ENCODE measurements at places on chromosomes 7 and 10.

GRCh38 chr7:70178787-70179186, 580.5 kb downstream of the AUTS2 start:
- no peak for DNase-seq

GRCh38 chr10:132783165-132783939, 2.6 kb downstream of the NKX6-2 start:
- DNase-seq, result no peak

GRCh38 chr7:67900456-67900855, 903.8 kb downstream of the TYW1 start:
- no peak for DNase-seq

- no peak for DNase-seq
Observed at GRCh38 chr10:83925133-83925532, 214.2 kb upstream of the GHITM start.

GRCh38 chr7:149109969-149110368, 16.2 kb downstream of the ZNF425 start:
- DNase-seq, result no peak

GRCh38 chr7:76380623-76380966, 21.8 kb upstream of the YWHAG start:
- no peak for DNase-seq

GRCh38 chr7:144534196-144534595, 130.7 kb upstream of the NOBOX start:
- DNase-seq, result no peak

- DNase-seq, result peak; percentile 83
Observed at GRCh38 chr7:30445770-30446169, 32.8 kb downstream of the NOD1 start.
